ENCODE measurements at places on chromosomes 11 and 22. TPM values are rescaled to one million over a fixed set of nuclear protein-coding genes. Genes with fewer than 3 reads are reported as not detected.

KRTAP5-1 gene
- polyA plus RNA-seq: not detected

PCNX3 gene
- 25.1 TPM for polyA plus RNA-seq

GSTT2B gene
- polyA plus RNA-seq: 20.3 TPM

DNA sequence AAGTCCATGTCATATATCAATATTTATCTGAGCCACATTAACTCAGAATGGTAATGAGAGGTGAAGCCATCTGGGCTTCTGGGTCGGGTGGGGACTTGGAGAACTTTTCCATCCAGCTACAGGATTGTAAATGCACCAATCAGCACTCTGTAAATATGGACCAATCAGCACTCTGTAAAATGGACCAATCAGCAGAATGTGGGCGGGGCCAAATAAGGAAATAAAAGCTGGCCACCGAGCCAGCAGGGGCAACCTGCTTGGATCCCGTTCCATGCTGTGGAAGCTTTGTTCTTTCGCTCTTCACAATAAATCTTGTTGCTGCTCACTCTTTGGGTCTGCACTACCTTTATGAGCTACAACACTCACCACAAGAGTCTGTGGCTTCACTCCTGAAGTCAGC lies 253.4 kb downstream of the JRKL start:
- no peak for DNase-seq

DNA sequence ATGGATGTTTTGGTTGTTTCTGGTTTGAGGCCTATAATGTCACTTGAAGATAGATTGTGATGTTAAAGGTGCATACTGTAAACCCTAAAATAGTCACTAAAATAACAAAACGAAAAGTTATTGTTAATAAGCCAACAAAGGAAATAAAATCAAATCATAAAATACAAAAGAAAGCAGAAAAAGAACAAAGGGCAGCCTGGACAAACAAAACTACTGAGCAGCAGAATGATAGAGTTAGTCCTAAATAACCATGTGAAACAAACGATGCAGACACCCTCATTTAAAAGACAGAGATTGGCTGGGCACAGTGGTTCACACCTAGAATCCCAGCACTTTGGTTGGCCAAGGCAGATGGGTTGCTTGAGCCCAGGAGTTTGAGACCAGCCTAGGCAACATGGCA lies 90.9 kb upstream of the GAL start:
- no peak for DNase-seq

- DNase-seq: no peak
These were observed 3.7 kb downstream of the RPS3 start for GRCh38 chr11:75403037-75403436.

DNA sequence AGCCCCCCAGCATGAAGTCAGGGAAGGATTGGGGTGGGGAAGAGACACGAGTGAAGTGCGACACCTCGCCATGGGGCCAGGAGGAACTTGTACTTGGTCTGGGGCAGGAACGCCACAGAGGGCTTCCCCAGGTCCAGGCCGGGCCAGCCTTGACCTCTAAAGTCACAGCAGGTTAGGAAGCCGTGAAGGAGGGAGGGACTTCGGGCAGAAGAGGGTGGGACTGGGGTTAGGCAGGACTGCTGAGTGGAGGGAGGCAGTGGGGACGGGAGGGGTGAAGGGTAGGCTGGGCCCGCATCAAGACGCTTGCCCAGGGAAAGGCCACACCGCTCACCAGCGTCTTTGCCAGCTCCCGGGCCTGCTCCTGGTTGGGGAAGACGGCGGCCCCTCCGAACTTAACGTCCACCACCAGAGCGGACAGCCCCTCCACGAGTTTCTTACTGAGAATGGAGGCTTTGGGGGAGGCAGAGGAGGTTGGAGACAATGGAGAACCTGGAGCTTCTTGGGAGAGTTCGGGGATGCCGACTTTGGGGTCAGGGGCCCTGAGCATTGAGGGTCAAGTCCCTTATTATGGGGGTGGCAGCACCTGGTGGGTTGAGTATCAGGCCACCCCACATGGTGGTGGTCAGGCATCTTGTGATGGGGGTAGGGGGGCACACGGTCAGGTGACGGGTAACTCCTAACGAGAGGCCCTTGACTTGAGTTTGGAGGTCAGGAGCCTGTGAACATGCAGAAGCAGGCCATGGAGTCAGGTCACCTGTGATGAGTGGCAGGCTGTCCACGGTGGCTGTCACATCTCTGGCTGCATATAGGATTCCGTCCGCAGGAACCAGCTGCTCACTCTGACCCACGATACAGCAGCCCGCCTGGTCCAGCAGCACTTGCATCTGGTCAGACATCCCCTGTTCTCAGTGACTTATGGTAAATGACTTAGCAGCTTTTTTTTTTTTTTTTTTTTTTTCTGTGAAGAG lies 1.7 kb upstream of the SCO2 start:
- no peak for DNase-seq

DNA sequence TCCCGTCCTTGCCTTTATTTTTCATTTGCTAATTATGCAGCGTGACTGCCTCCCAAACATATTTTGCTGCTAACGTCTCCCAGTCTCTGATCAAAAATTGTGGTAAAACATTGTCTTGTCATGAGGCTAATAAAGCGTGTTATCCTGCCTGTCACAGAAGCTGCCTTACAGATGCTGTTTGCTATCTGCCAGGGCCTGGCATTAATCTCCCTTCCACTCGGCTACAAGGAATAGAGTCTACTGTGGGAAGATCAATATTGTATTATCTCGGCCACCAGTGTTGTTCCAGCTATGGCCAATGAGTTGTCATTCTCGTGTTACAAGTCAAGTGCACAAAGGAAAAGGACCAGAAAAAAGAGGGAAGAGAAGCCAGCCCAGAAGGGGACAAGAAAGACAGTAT lies 100.3 kb downstream of the SEZ6L start:
- DNase-seq: no peak

Data from right renal cortex interstitium (tissue), 3 donors.